ENCODE measurements at places on chromosomes 12 and 14.

GRCh38 chr14:31261859-31262731, 54.5 kb upstream of the HECTD1 start:
- no peak for DNase-seq

GRCh38 chr12:104815935-104816334, 142.2 kb downstream of the SLC41A2 start:
- DNase-seq = no peak

DNA sequence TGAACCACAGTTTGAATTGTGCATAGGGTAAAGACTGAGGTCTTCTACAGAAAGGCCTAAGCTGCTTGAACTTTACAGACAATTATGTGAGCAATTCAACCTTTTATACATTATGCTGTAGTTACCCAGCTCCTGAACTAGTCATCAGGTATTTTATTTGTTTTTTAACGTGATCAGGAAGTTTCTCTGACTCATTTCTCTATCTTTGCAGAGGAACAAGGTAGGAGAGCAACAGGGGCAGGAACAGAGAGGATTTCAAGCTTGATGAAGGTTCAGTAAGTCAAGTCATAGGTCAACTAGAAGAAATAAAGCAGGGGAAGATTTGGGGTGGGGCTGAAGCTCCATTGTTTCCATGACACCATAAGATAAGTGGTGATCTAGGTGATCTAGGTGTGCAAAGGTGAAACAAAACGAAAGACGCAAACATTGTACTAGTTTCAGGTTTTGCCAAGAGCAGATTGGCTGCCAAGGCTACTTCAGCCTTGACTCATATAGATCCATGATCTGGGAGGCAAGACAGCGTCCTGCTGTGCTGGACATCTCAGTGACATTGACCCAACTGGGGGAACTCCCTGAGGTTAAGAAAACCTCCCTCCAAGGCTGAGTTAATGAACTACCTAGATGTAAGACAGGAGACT, 198.1 kb downstream of the DAD1 start:
- no peak for DNase-seq

DNA sequence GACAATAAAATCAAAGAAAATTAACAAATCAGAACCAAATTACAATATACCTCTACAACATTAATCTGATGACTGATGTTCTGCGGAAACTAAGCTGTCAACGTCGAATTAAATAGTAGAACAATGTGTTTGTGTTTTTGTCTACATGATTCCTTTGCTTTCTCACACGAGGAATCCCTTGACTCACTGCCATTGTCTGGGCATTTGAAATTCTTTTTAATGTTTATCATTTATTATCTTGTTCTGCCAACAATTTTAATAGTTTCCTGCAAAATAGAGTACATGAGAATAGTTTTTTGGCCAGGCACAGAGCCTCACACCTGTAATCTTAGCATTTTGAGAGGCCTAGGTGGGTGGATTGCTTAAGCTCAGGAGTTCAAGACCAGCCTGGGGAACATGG, 76.6 kb upstream of the KRAS start:
- no peak for DNase-seq

GRCh38 chr12:11726659-11727058, 77.2 kb downstream of the ETV6 start:
- no peak for DNase-seq

GRCh38 chr14:89667983-89668382, 250.9 kb upstream of the FOXN3 start:
- no peak for DNase-seq

GRCh38 chr14:94773655-94774343, 3.9 kb upstream of the GSC start:
- no peak for DNase-seq

- DNase-seq = no peak
Measured at GRCh38 chr14:61756135-61756534, 6.1 kb upstream of the SNAPC1 start.

- no peak for DNase-seq
Measured at GRCh38 chr12:34126239-34126641, 103.9 kb downstream of the ALG10 start.

DNA sequence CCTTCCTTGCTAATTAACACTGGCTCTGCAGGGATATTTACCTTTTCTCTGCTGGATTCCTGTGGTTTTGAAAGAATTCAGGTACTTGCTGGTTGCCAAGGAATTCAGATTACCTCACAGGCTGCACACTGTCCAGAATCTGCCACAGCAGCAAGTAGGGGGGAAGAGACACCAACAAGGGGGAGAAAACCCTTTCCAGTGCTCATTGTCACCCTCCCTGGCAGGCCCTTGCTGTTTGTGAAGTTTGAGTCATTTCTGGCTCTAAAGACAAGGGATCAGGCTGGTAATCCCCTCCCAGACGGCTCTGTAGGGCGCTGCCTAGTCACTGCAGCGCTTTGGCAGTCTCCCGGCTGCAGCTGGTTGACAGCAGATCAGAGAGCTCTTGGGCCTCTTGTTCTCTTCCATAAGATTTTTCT, 50.8 kb downstream of the TTLL5 start:
- no peak for DNase-seq

GRCh38 chr12:109191621-109192250, 75.3 kb downstream of the ACACB start:
- DNase-seq = no peak

GRCh38 chr14:106493962-106494823, 967.8 kb downstream of the TMEM121 start:
- DNase-seq = no peak

GRCh38 chr12:93569656-93570551, 2.6 kb upstream of the SOCS2 start:
- peak; percentile 58 for DNase-seq

DNA sequence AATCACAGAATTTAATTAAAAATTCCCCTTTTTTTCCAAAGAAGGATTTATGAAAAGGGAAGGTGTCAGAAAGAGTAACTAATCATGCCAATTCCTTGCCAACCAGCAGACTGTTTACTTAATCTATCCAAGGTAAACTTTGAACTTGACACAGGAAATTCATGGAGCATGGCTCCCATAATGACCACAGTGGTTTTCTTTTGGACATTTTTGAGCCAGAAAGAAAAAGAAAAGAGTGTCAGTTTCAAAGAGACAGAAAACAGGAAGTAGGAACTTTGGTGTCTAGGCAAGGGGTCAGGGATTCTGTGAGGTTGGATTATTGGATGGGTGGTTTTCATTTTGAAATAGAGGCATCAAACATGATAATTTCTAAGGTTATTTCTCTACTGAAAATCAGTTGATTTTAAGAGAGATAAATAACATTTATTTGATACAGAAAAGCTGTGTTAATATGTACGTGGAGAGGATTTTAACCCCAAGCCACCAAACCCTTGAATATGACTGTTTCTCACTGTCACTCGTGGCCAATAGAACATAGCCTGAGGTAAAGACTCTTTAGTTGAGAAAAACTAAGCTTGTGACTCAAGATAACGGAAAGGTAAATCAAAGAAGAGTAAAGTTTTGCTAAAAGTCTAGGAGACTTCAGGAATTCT, 196.1 kb downstream of the TTC6 start:
- no peak for DNase-seq

DNA sequence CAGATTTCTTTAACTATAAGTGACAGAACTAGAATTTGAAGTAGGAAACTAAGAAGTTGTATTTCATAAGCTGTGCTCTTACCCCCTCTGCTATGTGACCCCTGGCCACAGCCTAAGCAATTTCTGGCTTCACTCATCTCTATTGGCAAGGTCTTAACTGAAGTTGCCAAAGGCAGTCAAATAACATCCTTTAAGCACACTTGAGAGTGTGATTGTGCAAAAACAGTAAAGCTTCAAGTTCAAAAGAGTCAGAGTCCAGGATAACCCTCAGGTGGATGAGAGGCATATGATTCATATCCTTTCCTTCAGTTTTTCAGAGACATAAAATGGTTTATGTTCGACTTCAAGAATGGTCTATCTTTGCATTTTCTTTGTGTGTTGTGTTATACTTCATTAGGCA, 45.2 kb downstream of the GRIP1 start:
- DNase-seq = no peak

- no peak for DNase-seq
Measured at GRCh38 chr12:30985814-30986452, 59.4 kb downstream of the TSPAN11 start.

DNA sequence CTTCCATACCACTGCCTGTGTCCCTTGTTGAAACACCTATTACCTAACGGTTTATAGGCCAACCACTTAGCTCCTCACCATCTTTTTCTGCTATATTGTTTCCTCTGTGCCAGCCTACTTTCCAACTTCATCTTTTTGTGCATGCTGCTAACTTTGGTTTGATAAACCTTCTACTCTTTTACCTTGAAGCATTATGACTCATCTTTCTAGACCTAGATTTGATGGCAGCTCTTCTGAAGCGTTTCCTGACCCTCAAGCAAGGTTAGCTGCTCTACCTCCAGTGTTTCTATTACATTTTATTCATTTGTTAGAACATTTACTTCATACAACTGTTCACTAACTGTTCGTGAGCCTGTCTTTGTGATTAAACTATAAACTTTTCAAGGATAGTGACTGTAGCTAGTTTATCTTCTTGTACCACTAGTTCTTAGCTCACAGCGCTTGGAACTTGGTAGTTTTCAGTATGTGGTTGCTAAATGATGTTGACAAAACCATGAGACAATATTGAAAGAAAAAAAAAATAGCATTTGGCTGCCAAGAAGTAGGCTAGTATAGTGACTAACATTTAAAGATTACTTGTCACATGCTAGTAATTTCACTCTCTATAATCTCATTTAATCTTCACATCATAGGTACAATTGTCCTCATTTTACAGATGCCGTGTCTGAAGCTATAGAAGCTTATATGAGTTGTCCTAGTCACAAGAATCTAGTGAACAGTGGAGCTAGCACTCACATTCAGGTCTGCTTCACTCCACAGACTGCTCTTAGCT, 79.5 kb downstream of the APAF1 start:
- DNase-seq = no peak

GRCh38 chr14:81311141-81311540, 89.0 kb downstream of the STON2 start:
- no peak for DNase-seq

GRCh38 chr14:32470161-32470715, 141.1 kb downstream of the AKAP6 start:
- no peak for DNase-seq

DNA sequence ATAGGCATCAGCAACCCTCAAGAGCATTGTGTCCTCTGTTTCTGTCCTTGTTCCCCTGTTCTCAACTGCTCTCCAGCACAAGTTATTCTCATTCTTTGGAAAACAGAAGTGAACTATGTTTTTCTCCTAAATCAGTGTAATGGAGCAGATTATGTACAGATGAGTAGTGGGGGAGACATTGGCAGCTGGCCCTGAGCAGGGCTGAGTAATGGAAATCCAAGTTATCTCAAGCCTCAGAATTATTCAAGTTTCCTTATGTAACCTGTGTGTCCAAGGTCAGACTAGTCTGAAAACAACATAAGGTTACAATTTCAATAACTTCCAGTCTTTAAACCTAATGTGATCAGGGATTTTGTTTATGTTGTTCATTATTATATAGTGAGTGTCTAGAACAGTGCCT, 116.1 kb upstream of the FUT8 start:
- DNase-seq = no peak

DNA sequence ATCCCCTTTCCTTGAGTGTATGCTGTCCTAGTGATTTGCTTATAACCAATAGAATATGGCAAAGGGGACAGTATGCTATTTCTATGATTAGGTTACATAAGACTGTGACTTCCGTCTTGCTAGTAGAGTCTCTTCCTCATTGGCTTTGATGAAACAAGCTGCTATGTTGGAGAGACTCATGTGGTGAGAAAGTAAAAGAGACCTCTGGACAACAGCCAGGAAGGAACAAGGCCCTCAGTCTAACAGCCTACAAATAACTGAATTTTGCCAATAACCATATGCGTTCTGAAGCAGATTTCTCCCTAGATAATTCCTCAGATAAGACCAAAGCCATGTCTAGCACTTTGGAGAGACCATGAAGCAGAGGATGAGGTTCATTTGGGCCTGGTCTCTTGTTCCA, 134.5 kb upstream of the NAV3 start:
- no peak for DNase-seq

DNA sequence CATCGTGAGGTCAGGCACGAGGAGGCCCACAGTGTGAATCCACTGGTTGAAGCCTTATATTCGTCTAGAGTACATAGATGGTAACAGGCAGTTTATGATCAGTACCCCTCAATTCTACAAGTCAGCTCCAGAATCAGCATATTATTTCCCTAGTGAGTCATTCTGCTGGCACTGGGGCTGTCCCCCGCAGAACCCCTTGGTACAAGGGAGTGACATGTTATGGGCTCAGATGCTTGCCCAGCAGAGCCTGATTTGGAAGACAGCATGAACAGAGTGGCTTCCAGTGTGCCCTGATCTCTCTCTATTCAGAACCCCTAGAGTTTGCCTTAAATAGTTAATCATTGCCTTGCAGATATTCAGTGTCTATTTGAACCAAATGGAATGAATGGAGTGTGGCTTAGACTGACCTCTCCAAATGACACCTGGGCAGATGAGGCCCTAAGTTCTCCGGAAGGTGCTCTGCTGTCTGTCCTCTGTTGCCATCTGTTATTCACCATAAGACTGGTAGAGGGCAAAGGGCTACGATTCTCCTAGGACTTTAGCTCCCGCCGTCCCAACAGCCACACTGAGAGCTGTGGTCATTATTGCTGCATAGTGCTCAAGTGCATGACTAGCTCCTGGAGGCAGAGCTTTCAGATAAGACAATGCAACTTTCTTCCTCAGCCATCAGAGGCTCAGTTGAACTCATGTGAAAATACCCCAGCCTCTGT, 41.1 kb downstream of the CACNA2D4 start:
- DNase-seq = no peak

GRCh38 chr12:4037747-4038312, 164.6 kb upstream of the PARP11 start:
- DNase-seq = no peak

DNA sequence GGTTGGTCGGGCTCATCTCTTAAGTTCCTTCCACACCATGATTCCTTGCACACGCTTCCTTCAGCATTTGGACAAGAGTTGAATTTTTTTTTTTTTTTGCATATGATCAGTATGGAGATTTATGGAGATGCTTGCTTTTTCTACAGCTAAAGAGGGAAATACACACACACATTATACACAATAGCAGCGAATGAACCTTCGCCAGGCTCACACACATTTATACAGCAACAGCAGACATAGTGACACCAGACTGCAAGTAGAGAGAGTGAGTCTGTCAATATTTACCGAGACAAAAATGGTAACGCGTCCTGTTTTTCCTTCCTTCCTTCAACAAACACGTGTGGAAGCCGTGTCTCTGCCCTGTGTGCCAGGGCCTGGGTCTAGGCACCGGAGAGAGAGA, 897.9 kb downstream of the BCL11B start:
- no peak for DNase-seq
